ENCODE measurements at places on chromosomes 12 and 14. TPM values are rescaled to one million over a fixed set of nuclear protein-coding genes. Genes with fewer than 3 reads are reported as not detected.

Gene KRT83
- total RNA-seq = not detected

DNA sequence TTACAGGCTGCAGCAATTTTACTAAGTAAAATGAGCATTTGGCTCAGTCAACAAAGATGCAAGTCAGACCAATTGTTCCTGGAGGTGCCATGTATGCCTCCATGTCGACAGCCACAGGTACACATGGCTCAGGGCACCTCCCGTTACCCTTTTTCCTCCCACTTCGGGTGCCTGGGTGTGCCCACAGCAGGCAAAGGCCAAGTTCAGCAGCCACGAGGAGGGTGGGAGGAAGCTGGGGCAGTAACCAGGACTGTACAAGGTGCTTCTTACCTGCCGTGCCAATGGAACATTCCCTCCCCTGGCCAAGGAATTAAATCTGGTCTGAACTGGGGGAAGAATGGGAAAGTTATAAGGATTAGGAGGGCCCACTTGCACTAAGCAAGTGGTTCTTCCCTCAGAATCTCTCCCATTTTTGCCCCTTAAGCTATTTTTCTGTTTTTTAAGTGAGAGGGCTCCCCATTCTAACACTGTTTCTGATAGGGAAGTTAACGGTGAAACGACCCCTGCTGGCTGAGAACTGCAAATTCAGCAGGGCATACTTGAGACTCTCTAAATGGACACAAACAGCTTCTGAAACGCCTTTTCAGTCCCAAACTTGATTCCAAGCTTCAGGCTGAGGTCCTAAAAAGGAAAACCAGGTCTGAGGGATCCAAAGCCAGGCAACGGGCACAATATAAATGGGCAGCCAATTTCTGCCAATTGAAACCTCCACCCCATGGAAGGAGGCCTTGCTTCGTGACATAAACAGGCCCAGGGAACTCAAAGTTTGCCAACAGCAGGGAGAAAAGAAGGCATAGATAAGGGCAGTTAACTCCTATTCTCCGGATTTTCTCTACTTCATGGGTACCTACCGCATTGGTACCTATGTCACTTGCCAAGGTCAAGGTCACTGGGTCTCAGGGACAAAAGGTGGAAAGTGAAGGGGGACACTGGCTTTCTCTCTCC lies 24.8 kb downstream of the CLECL1 start:
- peak; percentile 49 for DNase-seq

GRCh38 chr12:111411185-111411764 lies 5.6 kb downstream of the SH2B3 start:
- DNase-seq = no peak

DNA sequence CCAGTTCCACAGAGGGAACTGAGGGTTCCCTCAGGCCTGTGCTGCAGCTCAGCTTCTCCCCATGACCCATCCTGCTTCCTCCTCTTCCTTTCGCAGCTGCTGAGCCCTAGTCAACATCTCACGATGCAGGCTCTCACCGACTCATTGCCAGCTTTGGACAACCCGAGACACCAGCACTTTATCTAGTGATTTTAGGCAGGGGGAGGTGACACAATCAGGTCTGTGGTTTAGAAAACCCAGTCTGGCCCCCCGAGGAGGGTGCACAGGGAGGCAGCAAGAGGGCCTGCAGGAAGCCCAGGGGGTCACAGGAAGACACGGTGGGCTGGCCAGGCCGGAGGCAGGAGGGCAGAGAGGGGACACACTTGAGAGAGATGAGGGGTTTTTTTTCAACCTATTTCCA lies 35.4 kb downstream of the DIO3 start:
- no peak for DNase-seq

DNA sequence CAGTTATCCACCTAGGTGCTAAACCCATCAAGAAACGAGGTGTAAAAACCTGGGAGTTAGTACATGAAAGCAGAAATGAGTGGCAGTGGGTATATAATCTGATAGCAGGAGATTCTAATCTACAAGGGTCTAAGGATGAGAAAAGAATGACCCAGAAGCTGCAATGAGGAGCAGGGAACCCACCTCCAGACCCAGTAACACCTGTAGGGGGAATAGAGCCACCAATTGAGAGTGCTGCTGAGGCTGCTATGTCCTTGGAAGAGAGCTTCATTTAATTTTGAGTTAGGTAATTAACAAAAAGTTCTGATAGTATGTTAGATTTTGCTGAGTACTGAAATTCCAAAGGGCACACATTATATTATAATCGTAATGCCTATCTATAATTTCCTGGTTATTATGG lies 89.8 kb downstream of the KITLG start:
- DNase-seq = no peak

Data from CD4-positive, CD25-positive, alpha-beta regulatory T cell (primary cell).